Stimulated activated CD4-positive, alpha-beta T cell treated with anti-CD3 and anti-CD28 coated beads, Interleukin-1b, Interleukin-23, amount 100 ng/mL, for 1 hour (primary cell): ENCODE measurements at places on chromosomes 4 and X.

GRCh38 chr4:108849611-108850168 lies 86.8 kb upstream of the ETNPPL start:
- no peak for DNase-seq

GRCh38 chrX:69024161-69024736 lies 141.0 kb downstream of the PJA1 start:
- no peak for DNase-seq

DNA sequence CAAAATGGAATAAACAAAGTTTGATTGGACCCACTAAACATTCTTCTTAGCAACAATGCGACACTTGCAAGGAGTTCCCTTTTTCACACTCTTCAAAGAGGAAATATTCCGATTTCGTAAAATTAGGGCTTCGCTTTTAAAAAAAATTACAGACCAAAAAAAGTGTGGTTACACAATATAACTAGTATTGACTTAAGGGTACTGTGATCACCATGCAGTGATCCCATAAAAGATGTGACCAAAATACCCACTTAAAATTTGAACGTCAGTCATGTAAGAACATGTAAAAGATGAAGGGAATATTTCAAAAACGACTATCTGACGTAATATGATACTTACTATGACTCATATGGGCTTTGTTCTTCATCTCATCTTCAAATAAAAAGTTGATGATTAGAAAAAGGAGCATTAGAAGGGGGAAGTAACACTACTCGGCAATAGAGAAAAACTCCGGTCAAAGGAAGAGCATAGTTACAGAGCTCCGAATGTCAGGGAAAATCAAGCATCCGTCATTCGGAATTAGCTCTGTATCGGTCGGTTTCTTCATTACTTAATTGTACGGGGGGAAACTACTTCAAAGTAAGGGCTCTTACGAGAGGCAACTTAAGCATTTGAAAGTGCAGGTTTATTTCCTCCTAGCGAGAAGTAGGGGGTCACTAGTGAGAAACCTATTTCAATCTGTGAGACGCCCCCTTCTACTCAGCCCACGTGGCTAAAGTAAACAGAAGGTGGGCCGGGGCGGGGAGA lies 1.3 kb upstream of the TET2 start:
- no peak for DNase-seq

- no peak for DNase-seq
Observed at GRCh38 chr4:149493492-149493891, 322.2 kb downstream of the IQCM start.

DNA sequence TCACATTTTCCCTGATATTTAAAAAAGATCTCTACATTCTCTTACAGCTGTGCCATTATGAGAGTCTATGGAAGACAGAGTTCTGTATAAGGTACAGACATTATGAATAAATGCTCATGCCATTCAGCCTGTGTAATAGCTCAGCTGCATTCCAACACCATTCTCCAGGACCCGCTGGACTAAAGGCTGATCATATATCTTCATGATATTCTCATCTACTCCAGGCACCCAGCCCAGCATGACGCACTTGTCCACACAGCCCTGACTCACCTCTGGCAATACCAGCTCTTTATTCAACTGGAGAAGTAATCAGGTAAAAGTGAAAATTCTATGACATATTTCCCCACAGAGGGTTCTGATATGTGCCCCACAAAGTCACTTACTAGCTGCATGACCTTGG lies 437.5 kb upstream of the FGF16 start:
- no peak for DNase-seq

DNA sequence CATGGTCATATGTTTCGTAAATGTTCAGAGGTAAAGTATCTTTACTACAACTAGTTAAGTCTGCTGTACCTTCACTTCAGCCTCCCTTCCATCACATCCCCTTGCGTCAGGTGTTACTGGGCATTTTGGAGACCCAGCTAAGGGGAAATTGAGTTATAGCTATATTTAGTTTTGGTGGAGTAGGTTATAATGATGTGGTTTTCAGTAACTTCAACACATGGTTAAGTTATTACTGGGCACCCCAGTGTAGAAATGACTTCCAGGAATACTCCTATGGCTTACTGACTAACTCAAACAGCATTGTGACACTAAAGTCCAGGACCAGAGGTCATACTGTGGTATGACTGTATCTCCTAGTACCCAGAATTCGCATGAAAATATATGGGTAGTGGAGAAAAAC lies 23.4 kb upstream of the ACSL1 start:
- DNase-seq: no peak

DNA sequence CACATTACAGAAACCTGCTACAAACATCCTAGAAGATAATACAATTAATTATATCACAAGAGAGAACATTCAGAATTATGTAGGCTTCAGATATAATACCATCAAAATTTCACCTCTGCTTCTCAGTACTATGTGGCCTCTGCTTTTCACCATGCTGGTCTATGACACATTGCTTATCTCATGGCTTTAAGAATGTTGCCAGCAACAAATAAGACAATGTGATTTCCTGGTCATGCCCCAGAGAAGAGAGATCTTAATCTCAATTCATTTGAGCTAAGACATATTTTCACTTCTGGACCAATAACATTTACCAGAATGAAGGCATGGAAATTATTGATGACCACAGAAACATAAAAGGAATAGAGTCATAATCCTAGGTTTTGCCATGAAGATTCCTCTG lies 1233.4 kb upstream of the ADGRL3 start:
- DNase-seq: no peak

DNA sequence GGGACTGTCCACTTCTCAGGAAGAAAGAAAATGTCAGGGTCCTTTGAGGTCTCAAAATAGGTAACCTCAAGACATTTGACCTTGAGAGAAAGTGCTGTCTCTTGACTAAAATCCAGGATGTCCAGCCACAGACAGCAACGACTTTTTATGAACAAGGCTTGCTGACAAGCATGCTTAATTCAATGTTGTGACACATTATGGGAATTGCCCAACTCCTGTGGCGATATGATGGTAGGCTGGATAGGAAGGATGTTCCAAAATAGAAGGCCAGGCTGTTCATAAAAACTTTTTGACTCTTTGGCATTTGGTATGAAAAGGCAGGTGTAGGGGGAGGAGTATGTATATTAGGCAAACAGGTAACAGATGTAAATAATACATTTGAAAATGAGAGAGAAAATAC lies 50.8 kb upstream of the EDNRA start:
- no peak for DNase-seq
